ENCODE measurements at places on chromosomes 16 and 17. TPM values are rescaled to one million over a fixed set of nuclear protein-coding genes. Genes with fewer than 3 reads are reported as not detected.

Gene TMEM208
- total RNA-seq: 48.0 TPM

Gene EVI2A
- total RNA-seq: 14.8 TPM

Gene ULK2
- total RNA-seq: 18.8 TPM

Gene RRAD
- 2.8 TPM for total RNA-seq

Gene NPIPA2
- total RNA-seq: 0.72 TPM
